Tibial nerve (tissue), 4 donors: ENCODE measurements at places on chromosomes 1 and 21.
A peak's percentile ranks its signal among the peaks of the same experiment; 100 is the strongest.

- no peak for DNase-seq
Measured at GRCh38 chr1:39509360-39510009, 18.0 kb downstream of the BMP8A start.

- DNase-seq = no peak
Measured at GRCh38 chr1:65423884-65424572, 3.6 kb downstream of the LEPR start.

DNA sequence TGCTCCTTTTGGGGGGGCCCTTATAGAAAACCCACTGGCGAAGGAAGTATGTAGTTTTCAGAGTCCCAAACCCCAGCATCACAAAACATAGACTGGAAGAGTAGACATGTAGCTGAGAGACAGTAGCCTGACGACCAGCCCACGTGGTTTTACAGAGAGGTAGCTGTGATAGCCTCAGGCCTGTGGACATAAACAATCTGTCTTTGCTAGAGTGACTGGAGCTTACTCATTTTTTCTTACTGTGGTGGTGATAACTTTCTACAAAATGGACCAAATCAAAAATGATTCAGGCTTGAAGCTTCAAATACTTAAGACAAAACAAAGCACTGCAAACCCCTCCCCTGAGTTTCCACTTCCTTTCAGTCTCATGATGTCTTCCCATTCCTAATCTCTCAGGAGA is 497.0 kb downstream of the RWDD3 start:
- DNase-seq = no peak

- DNase-seq = no peak
Measured at GRCh38 chr1:188154761-188155160, 1326.0 kb downstream of the PLA2G4A start.

DNA sequence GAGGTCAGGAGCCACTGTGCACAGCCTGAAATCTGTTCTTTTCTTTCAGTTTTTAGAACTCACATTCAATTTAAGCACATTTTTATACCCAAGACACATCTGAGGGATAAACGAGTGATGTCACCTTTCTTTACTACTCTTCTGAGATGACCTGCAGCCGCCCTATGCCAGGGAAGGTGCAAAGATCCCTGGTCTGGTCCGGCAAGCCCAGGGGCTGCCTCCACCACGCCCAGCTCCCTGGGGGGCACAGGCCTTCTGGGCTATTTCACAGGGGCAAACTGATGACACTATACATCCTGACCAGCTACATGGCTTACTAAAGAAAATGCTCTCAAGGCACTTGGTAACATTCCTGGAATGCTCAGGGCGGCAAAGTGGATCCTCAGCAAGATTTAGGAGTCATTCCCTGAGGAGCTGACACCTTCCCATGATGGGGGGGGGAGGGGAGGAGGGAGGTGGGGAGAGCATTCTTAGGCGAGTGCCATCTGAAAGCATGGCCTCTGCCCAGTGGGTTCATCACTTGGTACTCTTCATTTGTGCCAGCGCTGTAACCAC is 11.3 kb downstream of the MRAP start:
- no peak for DNase-seq

GRCh38 chr1:90714521-90714951 is 2.6 kb downstream of the BARHL2 start:
- no peak for DNase-seq

- DNase-seq = no peak
Measured at GRCh38 chr1:184462990-184463389, 76.2 kb downstream of the C1orf21 start.

GRCh38 chr1:171267391-171267790 is 19.1 kb downstream of the FMO1 start:
- DNase-seq = no peak

DNA sequence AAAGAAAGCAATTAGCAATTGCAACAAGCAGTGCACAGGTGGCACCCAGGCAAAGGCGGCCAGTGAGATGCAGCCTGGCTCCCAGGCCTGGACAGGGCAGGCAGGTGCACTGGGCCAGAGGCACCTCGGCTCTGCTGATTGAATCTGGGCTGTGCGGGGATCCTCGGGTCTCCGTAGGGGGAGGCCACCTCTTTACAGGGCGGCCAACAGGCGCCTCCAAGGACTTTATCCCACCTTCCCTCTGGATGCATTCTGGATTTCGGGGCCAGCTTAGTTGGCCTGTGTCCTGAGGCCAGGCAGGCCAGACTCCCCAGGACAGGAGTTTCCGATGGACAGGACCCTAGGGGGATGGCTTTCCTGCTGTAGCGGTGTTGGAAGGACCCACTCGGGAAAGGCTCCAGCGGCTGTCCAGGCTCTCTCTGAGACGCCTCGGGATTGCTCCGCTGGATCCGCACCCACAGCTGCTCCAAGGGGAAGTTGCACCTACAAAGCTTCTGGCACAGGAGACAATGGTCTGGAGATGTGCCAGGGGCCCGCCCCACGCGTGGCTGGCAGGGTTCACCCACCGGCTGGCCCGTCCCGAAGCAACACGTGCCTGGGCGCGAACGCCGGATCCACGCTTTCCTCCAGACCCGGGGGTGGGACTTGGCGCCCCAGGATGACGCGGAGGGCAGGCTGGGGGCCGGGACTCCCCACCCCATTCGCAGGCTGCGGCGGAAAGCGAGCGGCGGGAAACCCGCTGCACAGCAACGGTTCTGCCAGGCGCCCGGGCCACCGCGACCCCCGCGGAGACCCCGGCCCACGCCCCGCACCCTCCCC is 810 bp downstream of the SLC19A1 start:
- peak; percentile 57 for DNase-seq

GRCh38 chr1:230282157-230282556 is 144.0 kb downstream of the PGBD5 start:
- no peak for DNase-seq

GRCh38 chr1:92797297-92797696 is 12.4 kb upstream of the EVI5 start:
- no peak for DNase-seq

- DNase-seq = no peak
Measured at GRCh38 chr1:215607412-215607811, 40.3 kb downstream of the KCTD3 start.

DNA sequence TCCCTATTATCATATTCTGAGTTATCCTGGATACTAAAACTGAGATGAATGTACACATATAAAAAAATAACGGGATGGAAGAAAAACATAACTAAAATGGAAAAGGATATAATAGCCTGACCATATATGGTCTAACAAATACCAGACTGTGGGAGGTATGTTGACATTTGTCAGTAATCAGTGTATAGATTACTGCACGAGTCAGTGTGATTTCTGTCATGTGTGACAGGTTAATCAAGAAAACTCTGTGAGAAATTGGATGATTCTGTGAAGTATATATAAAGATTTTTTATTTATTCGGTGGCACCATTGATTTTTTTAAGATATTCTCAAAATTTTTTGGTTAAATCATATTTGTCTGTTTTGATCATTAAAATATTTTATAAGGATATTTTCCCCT is 547.3 kb upstream of the B3GALT2 start:
- no peak for DNase-seq

DNA sequence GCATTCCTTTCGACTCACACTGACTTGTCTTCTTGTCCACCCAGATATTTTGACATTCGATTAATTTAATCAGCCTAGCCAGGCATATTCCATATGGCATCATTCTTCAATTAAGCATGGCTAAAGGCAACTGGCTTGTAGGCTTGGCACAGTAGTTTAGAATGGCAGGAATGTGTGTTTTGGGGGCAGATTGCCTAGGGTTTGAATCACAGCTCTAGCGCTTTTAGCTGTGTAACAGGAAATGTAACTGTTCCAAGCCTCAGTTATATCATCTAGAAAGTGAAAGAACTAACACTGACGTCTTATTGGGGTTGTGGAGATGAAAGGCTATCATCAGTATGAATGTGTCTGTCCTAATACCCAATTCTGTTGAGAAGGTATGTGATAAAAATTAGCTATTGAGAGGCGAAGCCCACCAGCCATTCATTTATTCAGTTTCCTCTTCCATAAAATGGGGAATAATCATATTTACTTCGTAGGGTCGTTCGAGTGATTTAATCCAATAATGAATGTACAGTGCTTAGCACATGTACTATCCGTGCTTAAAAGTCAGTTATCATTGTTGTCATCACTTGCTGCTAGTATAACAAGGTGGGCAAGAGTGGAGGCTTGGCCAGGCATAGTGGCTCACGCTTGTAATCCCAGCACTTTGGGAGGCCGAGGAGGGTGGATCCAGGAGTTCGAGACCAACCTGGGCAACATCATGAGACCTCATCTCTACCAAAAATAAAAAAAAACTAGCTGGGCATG is 41.6 kb upstream of the GRHL3 start:
- no peak for DNase-seq

- DNase-seq = no peak
Measured at GRCh38 chr1:44820328-44821239, 12.3 kb downstream of the BTBD19 start.

- DNase-seq = no peak
Measured at GRCh38 chr1:243708210-243708609, 141.8 kb downstream of the AKT3 start.

DNA sequence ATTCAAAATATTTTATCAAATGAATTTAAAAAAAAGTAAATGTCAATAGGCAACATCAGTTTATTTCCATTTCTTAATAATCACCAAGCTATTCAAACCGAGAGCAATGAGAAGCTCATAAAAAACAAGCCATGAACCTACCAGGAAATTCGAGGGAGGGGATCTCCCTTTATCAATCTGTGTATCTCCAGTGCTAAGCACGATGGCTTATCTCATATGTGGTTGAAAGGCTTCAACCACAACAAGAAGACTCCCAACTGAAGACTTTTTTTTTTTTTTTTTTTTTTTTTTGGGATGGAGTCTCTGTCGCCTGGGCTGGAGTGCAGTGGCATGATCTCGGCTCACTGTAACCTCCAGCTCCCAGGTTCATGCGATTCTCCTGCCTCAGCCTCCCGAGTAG is 833.3 kb downstream of the USP25 start:
- DNase-seq = no peak

DNA sequence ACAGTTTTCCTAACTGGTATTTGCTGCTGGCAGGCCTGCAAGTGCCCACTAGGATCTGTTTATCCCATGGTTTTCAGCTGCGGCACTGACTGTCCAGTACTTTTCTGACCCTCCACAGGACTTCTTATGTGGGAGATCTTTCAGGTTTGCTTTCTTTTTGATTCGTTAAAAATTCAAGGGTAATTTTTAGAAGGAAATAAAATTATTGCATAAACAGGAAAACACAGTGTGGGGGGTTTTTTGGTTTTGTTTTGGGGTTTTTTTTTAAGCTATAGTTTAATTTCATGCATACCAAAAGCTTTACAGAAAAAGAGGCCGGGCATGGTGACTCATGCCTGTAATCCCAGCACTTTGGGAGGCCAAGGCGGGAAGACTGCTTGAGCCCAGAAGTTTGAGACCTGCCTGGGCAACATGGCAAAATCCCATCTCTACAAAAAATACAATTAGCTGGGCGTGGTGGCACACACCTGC is 3.6 kb downstream of the NIBAN1 start:
- no peak for DNase-seq

GRCh38 chr1:240468656-240469055 is 143.3 kb downstream of the GREM2 start:
- no peak for DNase-seq

DNA sequence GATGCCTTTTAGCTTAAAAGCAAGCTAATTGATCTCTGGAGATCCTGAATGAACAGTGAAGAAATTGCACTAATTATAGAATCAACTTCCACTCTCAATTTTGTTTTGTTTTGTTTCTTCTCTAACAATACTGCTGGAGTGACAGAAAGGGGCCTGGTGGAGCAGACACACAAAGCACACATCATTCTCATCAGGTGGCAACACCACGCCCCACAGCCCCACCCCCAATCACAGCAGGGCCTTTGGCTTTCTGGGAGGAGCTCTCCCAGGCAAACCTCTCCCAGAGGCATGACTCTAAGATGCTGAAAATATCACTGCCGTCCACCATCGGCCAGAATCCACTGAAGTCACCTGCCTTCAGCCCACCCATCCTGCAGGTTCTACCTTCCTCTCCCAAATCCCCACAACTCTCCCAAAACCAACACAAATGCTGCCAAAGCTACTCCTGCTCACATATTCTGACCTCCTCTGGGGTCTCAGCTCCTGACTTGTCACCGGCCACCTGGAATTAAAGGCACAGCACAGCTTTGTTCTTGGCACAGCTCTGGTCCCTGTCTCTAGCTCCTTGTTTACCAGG is 120.7 kb downstream of the GRIK3 start:
- no peak for DNase-seq

GRCh38 chr1:184310157-184310819 is 76.5 kb upstream of the C1orf21 start:
- DNase-seq = no peak

DNA sequence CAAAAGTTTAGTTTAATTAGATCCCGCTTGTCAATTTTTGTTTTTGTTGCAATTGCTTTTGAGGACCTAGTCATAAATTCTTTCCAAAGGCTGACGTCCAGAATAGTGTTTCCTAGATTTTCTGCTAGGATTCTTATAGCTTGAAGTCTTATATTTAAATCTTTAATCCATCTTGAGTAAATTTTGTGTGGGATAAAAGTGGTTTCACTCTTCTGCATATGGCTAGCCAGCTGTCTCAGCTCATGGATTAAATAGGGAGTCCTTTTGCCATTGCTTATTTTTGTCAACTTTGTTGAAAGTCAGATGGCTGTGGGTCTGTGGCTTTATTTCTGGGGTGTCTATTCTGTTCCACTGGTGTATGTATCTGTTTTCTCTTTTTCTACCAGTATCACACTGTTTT is 801.3 kb upstream of the ADGRL4 start:
- DNase-seq = no peak

DNA sequence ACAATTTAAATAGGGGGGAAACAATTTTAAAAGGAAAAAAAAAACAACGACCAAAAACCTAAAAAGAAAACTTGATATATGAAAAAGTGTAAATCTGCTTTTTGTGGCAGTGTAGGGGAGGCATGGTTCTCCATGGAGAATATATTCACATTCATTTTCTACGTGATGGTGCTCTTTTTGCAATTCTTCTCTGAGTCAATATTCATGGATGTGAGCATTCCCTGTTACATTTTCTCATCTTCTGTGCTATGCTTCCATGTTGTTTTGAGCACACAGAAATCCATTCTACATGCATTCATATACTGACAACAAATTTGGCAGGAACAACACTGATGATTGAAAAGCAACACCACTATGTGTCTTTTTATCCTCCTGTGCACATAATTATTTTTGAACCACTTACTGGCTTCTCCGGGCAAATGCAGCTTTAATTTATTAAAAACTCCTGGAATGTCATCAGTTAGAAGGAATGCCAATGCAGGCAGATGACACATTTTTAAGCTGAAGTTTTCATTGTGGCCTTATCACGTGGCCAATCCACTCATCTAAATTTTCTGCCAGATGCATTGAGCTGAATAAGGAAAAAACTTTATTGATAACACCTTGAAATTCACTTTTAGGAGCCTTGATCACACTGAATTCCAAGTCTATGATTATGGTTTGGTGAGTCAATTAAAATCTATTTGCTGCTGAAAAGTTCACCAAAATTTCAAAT is 590.6 kb downstream of the NUF2 start:
- DNase-seq = no peak

- no peak for DNase-seq
Measured at GRCh38 chr21:14995695-14996490, 68.9 kb downstream of the NRIP1 start.
